ENCODE measurements at places on chromosomes 11 and 22.

DNA sequence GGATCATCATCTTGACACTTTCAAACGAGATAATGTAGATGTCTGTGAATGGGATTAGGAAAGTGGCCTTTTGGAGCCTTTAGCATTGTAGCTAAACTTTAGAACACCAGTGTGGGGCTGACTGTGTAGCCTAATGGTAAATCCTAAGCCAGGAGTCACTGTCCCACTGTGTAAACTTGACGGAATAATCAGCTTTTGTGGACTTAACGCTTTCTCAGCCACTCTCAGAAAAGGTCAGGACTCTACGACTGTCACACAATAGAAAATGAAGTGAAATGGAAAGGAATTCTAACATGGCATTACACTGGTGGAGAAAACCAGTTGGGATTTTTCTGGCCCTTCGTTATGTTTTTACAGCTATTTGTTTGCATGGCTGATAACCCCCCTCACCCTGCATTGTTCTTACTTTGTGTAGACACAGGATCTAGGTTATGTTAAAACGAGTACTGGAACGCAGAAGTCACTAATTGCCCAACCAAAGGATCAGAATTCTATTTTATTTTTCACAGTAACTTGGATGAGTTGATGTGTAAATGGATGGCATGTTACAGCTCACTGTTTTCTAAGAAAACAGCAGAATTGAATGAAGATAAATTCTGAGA is 22.0 kb upstream of the GRAMD1B start:
- DNase-seq, result no peak

DNA sequence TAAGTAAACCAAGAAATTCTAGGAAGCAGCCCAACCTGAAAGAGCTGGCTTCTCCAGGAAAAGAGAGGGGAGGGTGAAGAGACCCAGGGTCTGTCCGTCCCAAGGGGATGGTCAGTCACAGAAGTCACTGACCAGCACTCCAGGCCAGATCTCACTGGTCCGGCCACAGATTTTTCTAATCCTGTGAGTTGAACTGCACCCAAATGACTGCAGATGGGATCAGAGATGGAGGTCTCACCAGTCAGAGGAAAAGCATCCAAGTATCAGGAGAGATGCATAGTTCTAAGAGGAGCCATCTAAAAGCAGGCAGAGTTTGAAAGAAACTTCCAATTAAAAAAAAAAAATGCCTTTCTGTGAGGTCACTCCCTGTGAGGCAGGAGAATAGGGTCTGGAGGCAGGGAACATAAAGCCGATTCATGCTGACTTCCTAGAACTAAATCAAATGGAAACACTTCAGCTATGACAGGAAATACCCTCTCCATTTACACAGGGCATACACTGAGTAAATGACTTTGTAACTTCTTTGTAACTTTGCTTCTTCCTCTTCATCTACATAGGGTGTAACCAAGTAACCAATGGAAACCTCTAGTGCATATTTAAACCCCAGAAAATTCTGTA is 144.5 kb downstream of the CCDC34 start:
- peak; percentile 96 for DNase-seq

GRCh38 chr11:114166362-114166761 is 106.9 kb downstream of the ZBTB16 start:
- no peak for DNase-seq

DNA sequence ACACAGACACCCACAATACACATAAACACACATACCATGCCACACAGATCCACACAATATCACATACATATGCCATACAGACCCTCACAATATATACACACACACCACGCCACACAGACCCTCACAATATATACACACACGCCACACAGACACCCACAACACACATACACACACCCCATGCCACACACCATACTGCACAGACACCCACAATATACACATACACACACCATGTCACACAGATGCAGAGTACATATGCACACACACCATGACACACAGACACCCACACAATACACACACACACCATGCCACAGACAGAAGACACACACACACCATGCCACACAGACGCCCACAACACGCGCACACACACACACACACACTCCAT is 43.6 kb downstream of the SHISAL1 start:
- DNase-seq, result no peak

Data from fibroblast of skin of left biceps (primary cell).